ENCODE measurements at places on chromosomes 7 and 10.

DNA sequence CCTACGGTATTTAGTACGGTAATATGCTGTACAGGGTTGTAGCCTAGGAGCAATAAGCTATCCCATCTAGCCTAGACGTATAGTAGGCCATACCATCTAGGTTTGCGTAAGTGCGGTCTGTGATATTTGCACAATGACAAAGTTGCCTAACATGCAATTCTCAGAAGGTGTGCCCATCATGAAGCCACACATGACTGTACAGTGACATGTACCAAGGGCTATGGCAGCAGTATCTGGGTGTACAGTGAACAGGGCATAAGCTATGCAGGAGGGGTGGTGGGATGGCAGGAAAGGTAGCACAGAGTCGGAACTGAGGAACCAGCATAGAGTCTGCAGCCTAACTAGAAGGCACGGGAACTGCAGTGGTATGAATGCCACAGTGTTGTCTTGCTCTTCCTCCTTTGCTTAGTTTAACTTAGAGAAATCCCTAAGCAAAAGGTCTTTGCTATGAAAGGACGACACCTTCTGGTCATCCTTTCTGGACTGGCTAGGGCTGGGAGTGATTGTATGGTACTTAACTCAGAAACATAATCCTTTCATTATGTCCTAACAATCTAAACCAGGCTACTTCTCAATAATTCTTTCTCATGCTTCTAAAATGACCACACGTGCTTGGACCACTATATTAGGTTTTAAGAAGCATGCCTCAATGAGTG, 93.5 kb downstream of the DYNC1I1 start:
- DNase-seq = no peak

DNA sequence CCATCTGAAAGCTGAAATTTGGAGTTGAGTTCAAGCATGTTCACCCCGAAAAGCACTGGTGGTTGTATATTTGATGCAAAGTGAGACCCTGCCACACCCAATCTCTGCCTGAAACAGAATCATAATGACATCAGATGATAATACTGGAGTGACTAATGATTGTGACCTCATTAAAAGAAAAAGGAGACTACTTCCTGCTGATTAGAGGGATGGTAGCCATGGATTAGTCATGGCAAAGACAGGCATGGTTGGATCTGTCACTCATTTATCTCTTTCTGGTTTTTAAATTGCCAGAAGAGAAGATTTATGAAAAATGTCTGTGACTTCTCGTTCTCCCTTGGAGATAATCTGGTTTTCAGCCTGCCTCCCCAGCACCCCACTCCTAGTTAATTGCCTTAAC, 101.2 kb downstream of the BAMBI start:
- no peak for DNase-seq

DNA sequence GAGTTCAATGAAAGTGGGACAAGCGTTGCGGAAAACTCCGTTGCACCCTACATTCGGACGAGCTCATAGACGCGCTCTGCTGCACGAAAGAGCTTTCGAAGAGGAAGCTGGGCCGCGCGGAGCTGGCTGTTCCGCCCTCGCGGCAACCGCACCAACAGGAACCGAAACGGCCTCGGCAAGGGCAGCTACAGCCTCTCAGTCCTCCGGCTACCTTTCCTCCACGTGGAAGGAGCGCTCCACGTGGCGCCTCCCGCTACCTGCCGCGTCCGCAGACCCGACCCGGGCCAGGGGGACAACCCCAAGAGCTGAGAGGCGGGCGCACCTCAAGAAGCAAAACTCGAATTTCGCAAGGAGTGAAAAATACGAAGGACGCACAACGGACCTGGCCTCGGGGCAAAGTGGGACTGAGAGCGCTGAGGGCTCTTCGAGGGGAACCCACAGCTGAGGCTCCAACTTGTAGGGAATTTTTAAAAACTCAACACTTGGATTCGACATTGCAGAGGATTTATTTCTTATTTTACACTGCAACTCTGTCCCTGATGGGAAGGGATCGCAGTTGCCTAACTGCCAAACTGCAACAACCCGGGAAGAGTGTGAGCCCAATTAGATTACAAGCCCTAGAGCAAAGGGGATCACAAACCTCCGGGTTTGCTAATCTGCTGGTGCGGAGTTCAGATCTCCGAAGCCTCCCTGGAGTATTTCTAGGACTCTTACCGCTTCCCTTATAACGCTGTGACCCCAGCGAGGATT, 1.4 kb downstream of the HPSE2 start:
- DNase-seq = no peak

- DNase-seq = no peak
Measured at GRCh38 chr10:79322616-79323543, 24.4 kb upstream of the PPIF start.

GRCh38 chr10:8829592-8829991, 775.1 kb downstream of the GATA3 start:
- DNase-seq = no peak
